Central memory CD4-positive, alpha-beta T cell (primary cell): ENCODE measurements at places on chromosomes 3 and 15.

- DNase-seq, result no peak
Observed at GRCh38 chr15:42065033-42065432, 29.3 kb downstream of the PLA2G4D start.

- DNase-seq, result no peak
Observed at GRCh38 chr3:14141602-14142341, 16.9 kb downstream of the TMEM43 start.

GRCh38 chr3:60555686-60556354 lies 695.4 kb downstream of the FHIT start:
- no peak for DNase-seq

DNA sequence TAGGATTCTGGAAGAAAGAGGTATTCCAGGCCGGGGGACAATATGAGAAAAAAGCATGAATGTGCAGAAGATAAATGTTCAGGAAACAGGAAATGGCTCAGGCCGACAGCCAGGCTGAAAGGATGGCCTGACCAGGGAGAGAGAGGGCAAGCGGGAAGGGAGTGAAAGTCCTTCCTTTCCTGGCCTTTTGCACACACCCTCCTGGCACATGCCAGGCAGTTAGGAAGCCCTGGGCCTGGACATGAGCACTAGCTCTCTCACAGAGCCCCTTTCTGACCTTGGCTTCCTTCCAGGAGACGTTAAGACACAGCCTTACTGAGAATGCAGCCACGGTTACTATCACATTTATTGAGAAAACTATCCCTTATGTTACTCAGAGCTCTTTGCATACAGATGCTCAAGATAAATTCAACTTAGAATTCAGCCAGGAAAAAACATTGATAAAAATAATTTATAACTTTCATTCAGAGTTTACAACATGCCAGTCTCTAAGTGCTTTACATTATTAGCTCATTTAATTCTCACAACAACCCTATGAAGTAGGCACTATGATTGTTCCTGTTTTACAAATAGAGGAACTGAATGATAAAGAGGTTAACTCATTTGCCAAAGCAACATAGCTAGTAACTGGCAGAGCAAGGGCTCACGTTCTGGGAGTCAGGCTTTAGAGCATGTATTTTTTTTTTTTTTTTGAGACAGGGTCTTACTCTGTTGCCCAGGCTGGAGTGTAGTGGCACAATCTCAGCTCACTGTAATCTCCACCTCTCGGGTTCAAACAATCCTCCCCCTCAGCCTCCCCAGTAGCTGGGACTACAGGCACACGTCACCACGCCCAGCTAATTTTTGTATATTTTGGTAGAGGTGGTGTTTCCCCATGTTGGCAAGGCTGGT lies 39.4 kb upstream of the SMAD3 start:
- DNase-seq, result no peak

DNA sequence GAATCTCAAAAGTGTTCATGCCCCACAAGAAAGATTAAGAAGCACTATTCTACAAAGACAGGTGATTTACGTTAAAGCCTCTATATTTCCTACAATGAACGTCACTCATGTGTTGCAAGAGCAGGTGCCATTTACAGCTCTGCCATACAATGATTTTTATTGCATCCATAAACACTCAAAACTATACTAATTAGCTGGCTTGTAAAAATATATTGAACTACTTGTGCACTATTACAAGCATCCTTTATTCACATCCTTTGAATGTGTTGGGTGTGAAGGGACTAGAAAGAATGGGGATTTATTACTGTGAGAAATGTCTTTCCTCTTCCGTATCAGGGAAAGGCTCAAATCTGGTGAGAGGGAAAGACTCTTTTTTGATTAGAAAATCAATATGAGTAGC lies 50.7 kb upstream of the C3orf49 start:
- DNase-seq, result no peak

DNA sequence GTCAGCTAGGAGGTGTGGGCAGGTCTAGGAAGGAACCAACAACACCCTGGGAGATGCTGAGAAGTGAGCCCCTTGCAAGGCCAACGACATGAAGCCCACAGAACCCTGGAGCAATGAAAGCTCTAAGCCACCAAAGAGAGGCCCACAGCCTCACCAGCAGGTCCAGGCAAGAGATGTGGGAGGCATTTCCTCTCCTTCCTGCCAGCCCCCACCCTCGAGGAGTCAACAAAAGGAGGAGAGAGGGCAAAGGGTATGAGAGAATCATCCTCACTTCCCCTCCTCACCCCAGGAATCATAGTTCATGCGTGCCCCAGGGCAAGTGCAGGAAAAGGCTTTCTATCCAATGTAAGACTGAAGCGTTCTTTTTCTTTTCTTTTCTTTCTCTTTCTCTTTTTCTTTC lies 195.8 kb downstream of the SHQ1 start:
- DNase-seq, result no peak

DNA sequence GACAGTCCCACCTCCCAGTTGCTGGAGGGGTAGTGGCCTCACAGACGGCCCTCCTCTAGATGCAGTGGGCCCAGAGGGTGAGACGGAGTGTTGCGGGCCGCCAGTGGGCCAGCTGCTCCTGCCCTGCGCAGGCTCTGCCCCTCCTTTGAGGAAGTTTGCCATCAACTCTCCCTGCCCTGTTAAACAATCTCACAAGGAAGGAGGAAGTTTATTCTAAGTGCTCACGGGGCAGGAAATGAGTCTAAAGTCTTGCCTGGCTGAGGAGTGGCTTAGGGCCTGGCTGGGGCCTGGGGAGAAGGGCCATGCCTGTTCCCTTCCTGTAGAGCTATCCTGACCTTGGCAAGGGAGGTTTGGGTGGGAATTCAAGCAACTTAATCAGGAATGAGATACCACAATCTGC lies at the start of gene FAM3D:
TSS of gene FAM3D (minus strand) at position 92 of the 400 bp plus-strand sequence. CDS start 11,211 bp downstream, outside the sequence.
- DNase-seq, result no peak

- DNase-seq, result no peak
Observed at GRCh38 chr3:171260466-171260865, 199.7 kb downstream of the TNIK start.

- DNase-seq, result no peak
Observed at GRCh38 chr15:34358367-34358766, 8.6 kb downstream of the LPCAT4 start.

GRCh38 chr3:127093312-127093711 lies 99.6 kb upstream of the PRR23E start:
- no peak for DNase-seq

DNA sequence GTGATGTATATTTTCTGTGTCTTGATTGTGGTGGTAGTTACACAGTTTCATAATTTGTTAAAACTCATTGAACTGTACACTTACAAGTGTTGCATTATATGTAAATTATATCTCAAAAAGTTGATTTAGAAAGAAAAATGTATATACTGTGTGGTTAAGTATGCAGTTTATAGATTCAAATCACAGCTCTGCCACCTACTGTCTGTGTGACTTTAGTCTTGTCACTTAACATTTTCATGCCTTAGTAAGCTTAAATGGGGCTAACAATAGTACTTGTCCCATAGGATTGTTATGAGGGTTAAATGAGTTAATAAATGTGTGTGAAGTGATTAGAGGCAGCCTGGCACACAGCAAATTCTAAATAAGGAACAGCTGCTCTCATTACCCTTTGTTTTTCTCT lies 120.9 kb upstream of the P2RY1 start:
- DNase-seq, result no peak

GRCh38 chr15:32966512-32966911 lies 228.0 kb downstream of the FMN1 start:
- DNase-seq, result no peak

GRCh38 chr3:131526801-131527347 lies 24.1 kb upstream of the MRPL3 start:
- DNase-seq, result no peak

DNA sequence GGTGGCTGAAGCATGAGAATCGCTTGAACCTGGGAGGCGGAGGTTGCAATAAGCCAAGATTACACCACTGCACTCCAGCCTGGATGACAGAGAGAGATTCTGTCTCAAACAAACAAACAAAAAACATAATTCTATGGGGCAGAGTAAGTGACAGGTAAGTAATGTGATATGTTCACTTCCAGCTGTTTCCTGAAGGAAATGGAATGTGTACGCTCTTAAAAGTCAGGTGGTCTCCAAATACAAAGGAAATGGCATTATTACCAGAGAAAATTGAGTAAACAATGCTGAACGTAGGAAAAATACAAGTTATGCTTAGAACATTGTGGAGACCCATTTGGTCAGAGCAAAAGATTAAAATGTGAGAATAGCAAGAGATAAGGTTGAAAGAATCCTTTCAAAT lies 278.5 kb downstream of the SCAPER start:
- DNase-seq, result no peak
